SHP77 treated with DMSO at 0.1 percent for 48 hours (cell line): ENCODE measurements at places on chromosomes 13 and 19.
A peak's percentile ranks its signal among the peaks of the same experiment; 100 is the strongest.

DNA sequence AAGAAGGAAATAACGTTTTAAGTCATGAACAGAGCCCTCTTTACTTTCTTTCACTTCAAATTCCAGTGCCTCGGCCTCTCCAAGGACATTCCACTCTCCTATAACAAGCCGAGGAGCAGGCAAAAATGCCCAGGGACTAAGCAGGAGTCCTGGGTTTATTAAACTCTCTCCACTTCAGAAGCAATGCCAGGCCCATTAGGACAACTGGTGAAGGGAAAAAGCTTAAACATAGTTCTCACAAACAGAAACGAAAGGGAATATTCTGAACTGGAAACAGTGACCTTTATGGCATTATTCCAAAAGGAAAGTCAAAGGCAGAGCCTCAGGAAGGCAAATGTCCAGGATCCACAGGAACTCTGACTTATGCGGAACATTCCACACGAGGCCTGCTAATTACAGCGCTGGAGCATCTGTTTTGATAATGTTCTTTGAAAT lies 30.9 kb upstream of the MED4 start:
- no peak for DNase-seq

- no peak for DNase-seq
These were observed 380.8 kb downstream of the LMO7 start for GRCh38 chr13:76016799-76017400.

GRCh38 chr19:7718668-7719067 lies 13.2 kb downstream of the CLEC4G start:
- DNase-seq, result no peak

DNA sequence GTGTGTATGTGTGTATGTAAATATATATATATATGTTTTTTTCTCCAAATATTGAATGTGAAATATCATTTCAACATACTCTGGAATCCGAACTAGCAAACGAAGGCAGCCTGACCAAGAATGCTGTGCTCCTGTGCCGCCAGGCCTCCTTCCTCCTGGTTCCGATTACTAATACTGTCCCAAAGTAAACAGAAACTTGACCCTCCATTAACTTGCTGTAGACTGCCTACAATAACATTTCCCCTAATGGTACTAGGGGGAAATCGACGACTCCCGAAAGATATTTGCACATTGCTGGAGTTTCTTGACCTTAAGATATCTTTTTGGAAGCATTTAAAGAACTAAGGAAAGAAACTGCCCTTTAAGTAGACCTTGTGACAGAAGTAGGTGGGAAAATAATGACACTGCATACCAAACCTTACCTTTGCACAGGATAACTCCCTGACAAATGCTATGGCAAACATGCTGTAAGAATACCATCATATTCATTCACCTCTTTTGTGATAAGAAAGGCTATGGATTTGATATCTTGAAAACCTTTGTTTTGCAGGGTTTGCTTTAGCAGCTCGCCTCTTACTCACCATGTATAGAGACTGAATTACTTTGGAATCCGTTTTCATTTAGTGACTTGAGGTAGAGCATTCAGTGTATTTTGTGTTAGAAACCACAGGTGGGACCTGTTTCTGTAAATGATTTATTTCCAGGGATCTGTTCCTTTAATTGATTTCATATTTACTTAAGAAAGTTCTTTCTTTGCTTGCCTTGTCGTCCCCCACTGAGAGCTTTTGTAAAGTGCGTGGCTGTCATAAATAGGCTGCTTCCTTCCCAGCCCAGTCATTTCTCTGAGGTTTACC lies 80.1 kb downstream of the KLF5 start:
- DNase-seq, result no peak

- no peak for DNase-seq
These were observed 569.0 kb upstream of the GPC6 start for GRCh38 chr13:92657565-92657964.

DNA sequence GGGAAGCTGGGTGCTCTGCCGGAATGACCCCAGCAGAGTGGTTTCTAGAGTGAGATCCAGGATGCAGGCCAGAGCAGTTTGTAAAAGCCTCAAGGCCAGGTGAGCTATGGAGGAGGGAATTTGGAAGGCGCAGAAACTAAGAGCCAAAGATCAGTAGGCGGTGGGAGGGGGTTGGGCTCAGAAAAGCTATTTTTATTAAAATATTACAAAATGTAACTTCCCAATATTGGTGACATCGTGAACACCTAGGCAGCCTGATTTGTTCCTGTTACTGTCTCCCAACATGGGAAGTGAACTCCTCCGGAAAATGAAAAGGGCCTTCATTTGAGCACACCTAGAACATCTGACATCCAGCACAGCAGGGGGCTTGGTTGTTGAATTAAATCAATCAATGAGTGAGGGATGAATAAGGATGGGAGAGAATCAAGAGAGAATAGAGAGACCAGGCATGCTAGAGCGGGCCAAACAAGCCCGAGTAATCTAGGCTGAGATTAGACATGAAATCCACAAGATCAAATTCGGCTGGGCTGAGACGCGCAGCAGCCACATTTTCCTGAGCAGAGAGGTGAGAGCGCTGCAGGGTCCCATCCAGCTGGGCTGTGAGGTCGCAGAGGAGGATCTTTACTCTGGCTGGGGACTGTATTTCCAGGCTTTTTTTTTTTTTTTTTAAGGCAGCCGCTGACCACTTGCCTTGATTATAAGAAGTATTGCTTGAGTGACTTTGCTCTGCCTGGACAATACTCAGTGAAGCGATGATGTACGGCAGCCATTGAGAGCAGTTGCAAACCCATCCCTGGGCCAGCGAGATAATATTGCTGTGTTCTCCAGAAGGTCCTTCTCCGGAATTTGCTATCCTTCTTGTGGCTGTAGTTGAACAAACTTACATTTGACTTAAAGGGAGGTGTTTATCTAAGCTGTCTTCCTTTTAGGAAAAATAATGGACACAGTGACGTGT lies 178.0 kb upstream of the KL start:
- no peak for DNase-seq

- no peak for DNase-seq
These were observed 27.0 kb downstream of the SAE1 start for GRCh38 chr19:47157431-47158321.

- DNase-seq, result no peak
These were observed 27.2 kb upstream of the NAPA start for GRCh38 chr19:47542030-47542475.

- DNase-seq, result peak; percentile 29
These were observed 24.7 kb upstream of the ADGRE1 start for GRCh38 chr19:6862673-6863078.

DNA sequence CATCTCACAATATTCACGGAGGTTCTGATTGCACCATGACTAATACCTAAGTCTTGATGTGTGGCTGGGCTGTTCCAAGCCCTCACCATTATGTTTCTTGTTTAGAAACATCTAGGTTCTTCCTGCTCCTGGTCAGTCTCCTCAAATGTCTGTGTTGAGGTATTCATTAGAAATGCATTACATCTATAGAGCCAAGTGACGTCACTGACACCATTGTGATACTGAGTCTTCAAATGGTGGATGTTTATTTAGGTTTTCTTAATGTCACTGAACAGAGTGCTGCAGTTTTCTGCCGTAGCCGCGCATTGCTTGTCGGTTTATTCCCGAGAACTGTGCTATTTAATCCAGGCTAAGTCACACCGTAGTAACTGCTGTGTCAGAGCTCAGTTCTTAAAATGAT lies 142.4 kb upstream of the SPACA7 start:
- no peak for DNase-seq

DNA sequence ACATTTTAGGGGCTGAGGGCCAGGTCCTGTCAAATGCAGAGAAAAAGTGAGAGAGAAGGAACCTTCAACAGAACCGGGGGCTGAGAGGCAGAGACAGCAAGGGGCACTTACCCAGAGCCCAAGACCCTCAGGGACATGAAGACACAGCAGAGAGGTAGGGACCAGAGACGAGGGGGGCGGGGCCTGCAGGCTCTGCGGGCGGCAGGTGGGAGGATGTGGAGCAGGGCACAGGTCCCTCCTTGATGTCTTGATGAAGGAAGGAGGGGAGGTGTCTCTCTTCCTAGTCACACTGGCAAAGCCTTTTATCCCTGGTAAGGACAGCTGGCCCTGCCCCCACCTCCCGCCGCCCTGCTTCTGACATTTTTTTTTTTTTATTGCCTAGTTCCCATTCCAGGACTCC lies at the start of gene KLK14:
KLK14 (minus strand) TSS at position 277 of the 400 bp plus-strand sequence; CDS start at position 4, 273 bp downstream.
- no peak for DNase-seq

DNA sequence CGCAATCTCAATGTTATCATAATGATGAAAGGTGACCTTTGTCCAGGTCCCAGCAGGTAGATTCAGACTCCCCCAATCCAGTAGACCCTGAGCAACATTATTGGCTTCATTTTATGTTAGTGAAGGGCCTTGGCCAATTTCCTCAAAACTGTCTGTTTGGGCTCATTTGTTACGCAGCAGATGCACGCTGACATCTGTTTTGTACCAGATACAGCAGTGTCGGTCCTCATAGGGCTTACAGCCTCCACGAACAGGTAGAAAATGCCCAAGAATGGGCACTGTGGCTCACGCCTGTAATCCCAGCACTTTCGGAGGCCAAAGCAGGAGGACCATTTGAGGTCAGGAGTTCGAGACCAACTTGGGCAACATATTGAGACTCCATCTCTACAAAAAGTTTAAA lies 13.1 kb upstream of the NMRK2 start:
- no peak for DNase-seq
